ENCODE measurements at places on chromosomes 12 and 14. TPM values are rescaled to one million over a fixed set of nuclear protein-coding genes. Genes with fewer than 3 reads are reported as not detected.
A peak's percentile ranks its signal among the peaks of the same experiment; 100 is the strongest.

The ANKRD33 gene
- not detected for polyA plus RNA-seq

The CIDEB gene
- 8.9 TPM for polyA plus RNA-seq

The VRTN gene
- not detected for polyA plus RNA-seq

The MDM1 gene
- polyA plus RNA-seq: 19.8 TPM

- H3K4me1 ChIP-seq: no peaks in the 10 kb centered on the region
- H3K27me3 ChIP-seq: peaks cover 16% of the 10 kb centered on the region
- no peaks in the 10 kb centered on the region for H3K36me3 ChIP-seq
- no peak overlapping the region for H3K27ac ChIP-seq
- DNase-seq: no peak
Measured at GRCh38 chr14:101542391-101542790, 18.9 kb upstream of the DIO3 start.

GRCh38 chr12:124938587-124938986, 24.1 kb upstream of the UBC start:
- no peak overlapping the region for H3K27ac ChIP-seq
- peaks cover 4% of the 10 kb centered on the region for H3K36me3 ChIP-seq
- no peaks in the 10 kb centered on the region for H3K27me3 ChIP-seq
- H3K4me1 ChIP-seq: no peaks in the 10 kb centered on the region
- no peak overlapping the region for H3K4me3 ChIP-seq

- H3K36me3 ChIP-seq: no peaks in the 10 kb centered on the region
- peaks cover 32% of the 10 kb centered on the region for H3K4me1 ChIP-seq
- peaks cover 8% of the 10 kb centered on the region for H3K27me3 ChIP-seq
- H3K4me3 ChIP-seq: peak overlapping the region; percentile 19
Measured at GRCh38 chr12:14880890-14881453, 4.7 kb downstream of the MGP start.

GRCh38 chr14:99635116-99635515, 9.8 kb upstream of the HHIPL1 start:
- peaks cover 22% of the 10 kb centered on the region for H3K27me3 ChIP-seq
- no peak overlapping the region for H3K27ac ChIP-seq
- H3K36me3 ChIP-seq: no peaks in the 10 kb centered on the region
- peaks cover 4% of the 10 kb centered on the region for H3K4me1 ChIP-seq

- H3K27me3 ChIP-seq: no peaks in the 10 kb centered on the region
- H3K4me3 ChIP-seq: no peak overlapping the region
- H3K4me1 ChIP-seq: peaks cover 13% of the 10 kb centered on the region
- H3K27ac ChIP-seq: no peak overlapping the region
- H3K36me3 ChIP-seq: no peaks in the 10 kb centered on the region
- no peak for DNase-seq
Measured at GRCh38 chr14:22848351-22849164, 12.2 kb downstream of the MMP14 start.

DNA sequence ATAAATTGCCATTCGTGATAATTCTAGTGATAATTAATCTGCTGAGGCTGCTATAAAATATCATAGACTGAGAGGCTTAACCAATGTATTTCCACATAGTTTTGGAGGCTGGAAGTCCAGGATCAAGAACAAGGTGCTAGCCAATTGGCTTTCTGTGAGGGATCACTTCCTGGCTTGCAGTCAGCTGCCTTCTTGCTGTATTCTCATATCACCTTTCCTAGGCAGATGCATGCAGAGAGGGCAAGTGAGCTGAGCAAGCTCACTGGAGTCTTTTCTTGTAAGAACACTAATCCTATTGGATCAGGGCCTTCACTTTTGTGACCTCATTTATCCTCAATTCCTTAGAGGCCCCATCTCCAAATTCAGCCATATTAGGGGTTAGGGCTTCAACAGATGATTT, 640.7 kb downstream of the DIO2 start:
- H3K36me3 ChIP-seq: no peaks in the 10 kb centered on the region
- H3K27me3 ChIP-seq: no peaks in the 10 kb centered on the region
- no peak for DNase-seq
- H3K4me1 ChIP-seq: no peaks in the 10 kb centered on the region
- no peak overlapping the region for H3K4me3 ChIP-seq

DNA sequence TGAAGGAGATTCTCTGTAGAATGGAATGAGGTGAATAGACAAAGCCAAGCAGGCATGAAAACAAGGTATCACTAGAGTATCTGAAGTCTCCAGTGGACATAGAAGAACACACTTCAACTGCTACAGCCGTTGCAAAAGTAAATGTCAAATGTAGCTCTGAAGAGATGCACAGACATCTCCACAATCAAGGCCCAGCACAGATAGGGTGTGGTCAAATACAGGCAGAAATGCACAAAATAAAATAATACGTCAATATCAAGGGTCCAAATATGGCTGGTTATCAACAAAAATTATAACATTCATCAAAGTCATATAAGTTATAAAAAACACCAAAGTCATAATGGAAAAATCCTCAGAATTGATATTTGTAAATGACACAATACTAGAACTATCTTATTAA, 1107.3 kb downstream of the TMEM121 start:
- no peak for DNase-seq
- no peaks in the 10 kb centered on the region for H3K36me3 ChIP-seq
- peaks cover 6% of the 10 kb centered on the region for H3K4me1 ChIP-seq
- H3K27ac ChIP-seq: no peak overlapping the region
- H3K4me3 ChIP-seq: no peak overlapping the region
- peaks cover 17% of the 10 kb centered on the region for H3K27me3 ChIP-seq

DNA sequence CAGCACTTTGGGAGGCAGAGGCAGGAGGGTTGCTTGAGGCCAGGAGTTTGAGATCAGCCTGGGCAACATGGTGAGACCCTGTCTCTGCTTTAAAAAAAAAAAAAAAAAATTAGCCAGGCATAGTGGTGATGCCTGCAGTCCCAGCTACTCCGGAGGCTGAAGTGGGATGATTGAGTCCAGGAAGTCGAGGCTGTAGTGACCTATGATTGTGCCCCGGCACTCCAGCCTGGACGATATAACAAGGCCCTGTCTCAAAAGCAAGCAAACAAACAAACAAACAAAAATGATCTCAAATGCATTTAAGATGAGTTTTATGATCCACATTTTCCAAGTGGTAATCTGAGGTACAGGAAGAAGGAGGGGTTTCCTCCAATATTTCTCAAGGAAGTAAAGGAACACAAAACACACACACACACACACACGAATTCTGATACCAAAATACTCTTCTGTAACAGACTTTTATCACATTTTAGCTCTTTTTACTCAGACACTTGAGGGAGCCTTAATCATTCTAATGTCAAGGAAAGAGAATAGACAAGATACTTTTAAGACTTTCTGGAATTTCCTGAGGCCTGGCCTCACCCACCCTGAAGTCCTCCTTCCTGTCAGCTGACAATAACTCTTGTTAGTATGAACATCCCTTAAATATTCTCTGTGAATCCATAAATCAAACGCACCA, 44.4 kb upstream of the CERS5 start:
- no peaks in the 10 kb centered on the region for H3K4me1 ChIP-seq
- no peaks in the 10 kb centered on the region for H3K27me3 ChIP-seq
- no peaks in the 10 kb centered on the region for H3K36me3 ChIP-seq
- no peak for DNase-seq

- no peak overlapping the region for H3K27ac ChIP-seq
- DNase-seq: no peak
- no peaks in the 10 kb centered on the region for H3K36me3 ChIP-seq
- no peaks in the 10 kb centered on the region for H3K27me3 ChIP-seq
- H3K4me1 ChIP-seq: no peaks in the 10 kb centered on the region
- no peak overlapping the region for H3K4me3 ChIP-seq
Measured at GRCh38 chr14:40494483-40494882, 1062.2 kb upstream of the FBXO33 start.
